Heart left ventricle (tissue), 16 donors: ENCODE measurements at places on chromosomes 3 and 15. TPM values are rescaled to one million over a fixed set of nuclear protein-coding genes. Genes with fewer than 3 reads are reported as not detected.

DNA sequence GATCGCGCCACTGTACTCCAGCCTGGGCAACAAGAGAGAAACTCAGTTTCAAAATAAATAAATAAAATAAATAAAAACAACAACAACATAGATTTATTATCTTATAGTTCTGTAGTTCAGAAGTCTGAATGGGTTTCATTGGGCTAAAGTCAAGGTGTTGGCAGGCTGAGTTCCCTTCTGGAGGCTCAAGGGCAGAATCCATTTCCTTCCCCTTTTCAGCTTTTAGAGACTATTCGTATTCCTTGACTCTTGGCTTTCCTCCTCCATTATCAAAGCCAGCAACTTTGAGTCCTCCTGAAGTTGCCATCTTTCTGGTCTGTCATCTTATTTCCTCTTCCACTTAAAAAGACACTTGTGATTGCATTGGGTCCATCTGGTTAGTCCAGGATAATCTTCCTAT is 12.1 kb downstream of the BLM start:
- H3K4me1 ChIP-seq: peaks cover 8% of the 10 kb centered on the region
- H3K36me3 ChIP-seq: no peaks in the 10 kb centered on the region
- H3K27me3 ChIP-seq: no peaks in the 10 kb centered on the region
- H3K4me3 ChIP-seq: no peak overlapping the region
- DNase-seq: no peak

- no peak overlapping the region for H3K27ac ChIP-seq
- H3K36me3 ChIP-seq: no peaks in the 10 kb centered on the region
- no peak overlapping the region for H3K4me3 ChIP-seq
- DNase-seq: no peak
- no peaks in the 10 kb centered on the region for H3K4me1 ChIP-seq
- H3K27me3 ChIP-seq: no peaks in the 10 kb centered on the region
These were observed 19.5 kb downstream of the DUSP7 start for GRCh38 chr3:52036829-52037228.

DNA sequence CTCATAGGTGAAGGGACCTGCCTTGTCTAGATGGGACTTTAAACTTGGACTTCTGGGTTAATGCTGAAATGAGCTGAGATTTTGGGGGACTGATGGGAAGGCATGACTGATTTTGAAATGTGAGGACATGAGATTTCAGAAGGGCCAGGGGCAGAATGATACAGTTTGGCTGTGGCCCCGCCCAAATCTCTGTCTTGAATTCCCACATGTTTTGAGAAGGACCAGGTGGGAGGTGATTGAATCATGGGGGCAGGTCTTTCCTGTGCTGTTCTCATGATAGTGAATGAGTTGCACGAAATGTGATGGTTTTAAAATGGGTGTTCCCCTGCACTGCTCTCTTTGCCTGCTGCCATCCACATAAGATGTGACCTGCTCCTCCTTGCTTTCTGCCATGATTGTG is 42.8 kb downstream of the ILDR1 start:
- no peaks in the 10 kb centered on the region for H3K27me3 ChIP-seq
- no peak overlapping the region for H3K4me3 ChIP-seq
- DNase-seq: no peak
- no peaks in the 10 kb centered on the region for H3K4me1 ChIP-seq

DNA sequence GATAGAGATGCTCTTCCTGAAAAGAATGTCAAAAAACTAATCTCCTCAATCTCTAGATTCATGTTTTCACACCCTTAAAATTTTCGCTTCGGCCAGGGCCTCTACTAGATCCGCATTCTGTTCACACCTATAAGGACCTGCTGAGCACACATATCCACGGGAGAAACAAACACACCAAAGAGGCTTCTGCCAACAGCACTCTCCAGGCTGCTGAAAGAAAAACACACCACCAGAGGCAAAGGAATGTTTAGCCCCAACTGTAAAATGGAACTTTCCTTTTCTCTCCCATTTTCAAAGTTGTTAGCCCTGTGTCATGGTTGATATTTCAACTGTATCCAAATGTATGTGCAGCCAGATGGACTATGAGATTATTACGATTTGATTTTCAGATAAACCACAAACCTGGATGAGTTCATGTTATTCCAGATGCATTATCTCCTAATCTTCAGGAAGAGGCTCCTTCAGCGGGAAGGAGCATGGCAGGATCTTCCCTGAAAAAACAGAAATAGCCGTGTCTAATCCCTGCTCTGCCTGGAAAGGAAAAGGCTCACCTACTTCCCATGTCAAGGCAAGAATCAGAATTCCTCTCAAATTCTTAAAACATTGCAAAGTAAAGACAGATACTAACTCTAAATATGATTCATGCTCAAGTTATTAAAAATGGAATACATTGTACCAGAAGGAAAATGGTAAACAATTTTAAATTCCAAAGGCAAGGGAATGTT is 442.7 kb upstream of the NR2F2 start:
- H3K4me1 ChIP-seq: no peaks in the 10 kb centered on the region
- no peak overlapping the region for H3K27ac ChIP-seq
- no peak for DNase-seq
- H3K27me3 ChIP-seq: no peaks in the 10 kb centered on the region
- no peak overlapping the region for H3K4me3 ChIP-seq

DNA sequence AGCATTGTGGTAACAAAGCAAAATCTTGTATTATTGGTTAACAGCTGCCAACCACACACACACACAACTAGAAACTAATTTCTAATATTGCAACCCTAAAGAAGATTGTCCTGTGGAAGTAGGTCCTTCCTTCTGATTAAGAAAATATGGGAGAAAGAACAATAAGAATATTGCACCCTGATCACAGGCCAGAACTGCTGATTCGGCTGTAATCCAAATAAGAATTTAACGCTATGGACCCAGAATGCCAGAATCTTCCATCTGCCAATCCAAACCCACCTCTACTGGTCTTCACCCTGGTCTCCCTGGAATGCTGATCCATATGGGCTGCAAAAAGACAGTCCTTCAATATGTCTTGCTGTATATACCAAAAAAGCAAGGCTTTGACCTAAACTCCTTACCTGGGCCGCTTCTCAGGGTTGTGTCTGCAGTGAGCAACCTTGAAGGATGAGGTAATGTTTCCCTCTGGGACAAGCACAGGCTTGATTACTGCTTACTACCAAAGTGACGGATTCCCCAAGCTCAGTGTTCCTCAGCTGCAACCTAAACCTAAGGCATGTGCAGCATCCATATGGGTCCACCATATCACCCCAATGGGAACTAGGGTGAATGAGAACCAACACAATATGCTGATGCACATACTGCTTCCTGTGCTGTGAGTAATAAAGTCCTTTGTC is 8.0 kb downstream of the CCDC14 start:
- no peak for DNase-seq
- H3K27me3 ChIP-seq: no peaks in the 10 kb centered on the region
- H3K4me3 ChIP-seq: no peak overlapping the region
- no peak overlapping the region for H3K27ac ChIP-seq

DNA sequence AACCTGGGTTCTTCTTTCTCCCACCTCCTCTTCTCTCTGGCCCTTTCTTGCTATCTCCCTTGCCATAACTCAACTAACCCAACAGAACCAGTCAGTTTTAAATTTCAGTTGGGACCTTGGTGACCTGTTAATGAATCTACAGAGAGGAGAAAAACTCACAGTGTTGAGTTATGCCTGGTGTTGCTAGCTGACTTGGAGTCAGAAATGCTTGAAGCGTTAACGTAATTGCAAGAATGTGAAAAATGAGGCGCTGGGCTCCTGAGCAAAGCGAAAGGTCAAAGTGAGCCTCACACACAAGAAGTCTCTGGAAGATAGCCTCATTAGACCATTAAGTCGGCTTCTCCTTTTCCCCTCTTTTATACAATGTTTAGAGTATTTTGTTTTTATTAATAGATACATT is 18.4 kb downstream of the MEIS2 start:
- no peak for DNase-seq
- H3K36me3 ChIP-seq: no peaks in the 10 kb centered on the region
- H3K4me1 ChIP-seq: peaks cover 28% of the 10 kb centered on the region
- H3K27ac ChIP-seq: peak overlapping the region; percentile 41

GRCh38 chr3:147574621-147575020 is 165.5 kb downstream of the ZIC1 start:
- no peaks in the 10 kb centered on the region for H3K4me1 ChIP-seq
- DNase-seq: no peak
- H3K4me3 ChIP-seq: no peak overlapping the region
- no peaks in the 10 kb centered on the region for H3K36me3 ChIP-seq
- no peak overlapping the region for H3K27ac ChIP-seq

DNA sequence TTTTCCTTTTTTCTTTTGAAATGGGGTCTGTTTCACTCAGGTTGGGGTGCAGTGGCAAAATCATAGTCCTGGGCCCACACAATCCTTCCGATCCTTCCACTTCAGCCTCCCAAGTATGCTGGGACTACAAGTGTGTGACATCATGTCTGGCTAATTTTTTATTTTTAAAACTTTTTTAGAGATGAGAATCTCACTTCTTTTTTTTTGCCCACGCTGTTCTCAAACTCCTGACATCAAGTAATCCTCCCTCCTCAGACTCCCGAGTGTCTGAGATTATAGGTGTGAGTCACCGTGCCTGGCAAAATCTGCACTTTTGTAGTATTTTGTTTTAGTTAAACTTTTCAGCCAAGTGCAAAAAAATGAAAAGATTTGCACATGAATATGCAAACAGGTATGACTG is 171.0 kb downstream of the FNDC3B start:
- DNase-seq: no peak
- H3K36me3 ChIP-seq: no peaks in the 10 kb centered on the region
- H3K27ac ChIP-seq: peak overlapping the region; percentile 53
- no peak overlapping the region for H3K4me3 ChIP-seq

- DNase-seq: no peak
- H3K4me3 ChIP-seq: no peak overlapping the region
- H3K27me3 ChIP-seq: no peaks in the 10 kb centered on the region
- H3K36me3 ChIP-seq: no peaks in the 10 kb centered on the region
- no peak overlapping the region for H3K27ac ChIP-seq
- H3K4me1 ChIP-seq: peaks cover 48% of the 10 kb centered on the region
These were observed 38.6 kb downstream of the CD200 start for GRCh38 chr3:112371569-112371968.

- no peak overlapping the region for H3K4me3 ChIP-seq
- no peaks in the 10 kb centered on the region for H3K36me3 ChIP-seq
- peaks cover 4% of the 10 kb centered on the region for H3K4me1 ChIP-seq
- no peak for DNase-seq
- H3K27ac ChIP-seq: no peak overlapping the region
These were observed 78.1 kb upstream of the ADAMTS9 start for GRCh38 chr3:64765947-64766346.

DNA sequence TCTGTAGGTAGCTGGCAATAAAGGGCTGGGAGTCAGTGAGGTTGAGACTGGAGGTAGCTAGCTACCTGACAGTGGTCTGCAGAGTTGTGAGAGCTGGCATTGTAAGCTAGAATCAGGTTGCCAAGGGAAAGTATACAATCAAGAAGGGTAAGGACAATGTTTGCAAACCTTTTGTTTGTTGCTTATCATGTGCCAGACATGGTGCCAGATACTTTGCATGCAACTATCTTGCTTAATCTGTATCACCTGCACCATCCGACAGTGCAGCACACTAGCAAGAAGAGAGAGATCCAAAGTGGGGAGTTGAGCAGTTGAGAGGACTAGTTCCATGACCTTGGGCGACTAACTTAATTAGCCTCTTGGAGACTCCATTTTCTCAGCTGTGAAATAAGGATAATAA is 236.4 kb downstream of the PDCD6IP start:
- H3K4me3 ChIP-seq: no peak overlapping the region
- no peaks in the 10 kb centered on the region for H3K36me3 ChIP-seq
- no peaks in the 10 kb centered on the region for H3K27me3 ChIP-seq

DNA sequence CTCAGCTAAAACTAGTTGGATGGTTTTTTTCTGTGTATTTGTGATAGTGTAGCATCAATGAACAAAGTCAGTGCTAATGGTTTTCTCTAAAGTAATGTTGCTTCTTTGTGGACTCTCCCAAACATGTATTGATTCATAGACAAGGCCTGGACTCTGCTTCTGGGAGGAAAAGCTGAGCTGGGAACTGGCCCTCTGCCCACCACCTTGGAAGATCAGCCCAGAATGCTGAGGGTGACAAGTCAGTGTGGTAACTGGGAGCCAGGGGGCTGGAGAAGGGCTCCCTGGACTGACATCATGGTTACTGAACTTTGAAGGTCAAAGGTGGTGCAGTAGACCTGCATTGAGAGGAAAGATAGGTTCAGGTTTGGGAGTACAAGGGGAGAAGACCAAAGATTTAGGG is 3.0 kb downstream of the ARHGAP31 start:
- H3K4me1 ChIP-seq: peaks cover 32% of the 10 kb centered on the region
- no peak for DNase-seq
- H3K36me3 ChIP-seq: peaks cover 27% of the 10 kb centered on the region
- H3K27ac ChIP-seq: peak overlapping the region; percentile 98

- H3K4me3 ChIP-seq: no peak overlapping the region
- peaks cover 4% of the 10 kb centered on the region for H3K4me1 ChIP-seq
- peaks cover 21% of the 10 kb centered on the region for H3K36me3 ChIP-seq
- no peak for DNase-seq
These were observed 84.6 kb downstream of the MESD start for GRCh38 chr15:80904998-80905397.

GRCh38 chr15:82851981-82852511 is 42.6 kb downstream of the WHAMM start:
- H3K4me1 ChIP-seq: no peaks in the 10 kb centered on the region
- no peaks in the 10 kb centered on the region for H3K27me3 ChIP-seq
- no peaks in the 10 kb centered on the region for H3K36me3 ChIP-seq
- DNase-seq: no peak

DNA sequence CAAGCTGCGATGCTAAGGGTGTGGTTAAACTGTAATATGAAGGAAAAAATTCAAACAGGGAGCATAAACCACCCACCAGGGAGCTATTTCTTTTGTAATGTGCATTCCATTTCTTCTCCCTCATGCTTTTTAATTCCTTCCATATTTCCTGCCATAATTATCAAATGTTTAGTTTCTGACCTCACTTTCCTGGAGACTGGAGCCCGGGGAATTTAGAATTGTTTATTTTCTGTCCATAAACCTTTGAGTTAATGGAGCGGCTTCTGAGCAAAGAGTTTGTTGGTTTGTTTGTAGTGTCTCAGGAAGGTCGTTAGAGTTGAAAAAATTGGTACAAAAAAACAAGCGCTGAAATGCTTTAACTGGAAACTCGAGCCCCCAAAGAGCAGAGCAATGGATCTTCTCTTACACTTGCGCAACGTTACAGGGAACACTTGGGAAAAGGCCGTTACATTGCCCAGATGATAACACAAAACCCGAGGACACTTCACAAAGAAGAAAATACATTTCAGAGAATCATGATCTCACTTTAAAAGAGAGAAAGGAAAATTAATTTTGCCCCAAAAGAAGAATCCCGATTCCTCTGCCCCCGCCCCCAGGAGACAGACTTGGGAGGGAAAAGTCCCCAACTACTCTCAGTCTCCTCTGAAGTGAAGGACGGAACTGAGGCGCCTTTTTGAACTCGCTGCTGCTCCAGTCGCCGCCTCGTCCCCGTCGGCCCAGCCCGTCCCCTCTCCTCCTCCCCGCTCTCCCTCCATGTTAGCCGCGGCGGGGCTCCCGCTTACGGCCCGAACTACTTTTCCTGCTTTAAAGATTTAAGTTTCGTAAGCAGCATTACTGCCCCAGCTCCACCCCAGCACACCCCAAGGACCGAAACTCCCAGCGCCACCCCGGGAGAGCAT is 842 bp downstream of the FSTL1 start:
- H3K27ac ChIP-seq: peak overlapping the region; percentile 93
- peaks cover 17% of the 10 kb centered on the region for H3K36me3 ChIP-seq
- DNase-seq: peak; percentile 54

Gene PBRM1
- total RNA-seq: 49.5 TPM

Gene UBE3A
- total RNA-seq: 111 TPM

Gene AADACL2
- not detected for total RNA-seq

Gene SLC38A3
- total RNA-seq: 9.3 TPM
